Fibroblast of the aortic adventitia (primary cell): ENCODE measurements at places on chromosomes 2 and 18. TPM values are rescaled to one million over a fixed set of nuclear protein-coding genes. Genes with fewer than 3 reads are reported as not detected.

Gene SLC30A3
- total RNA-seq = 0.09 and 0.25 TPM in 2 replicates

Gene GCKR
- total RNA-seq = 4.5 and 4.9 TPM in 2 replicates

Gene ROCK2
- 65.3 and 92.9 TPM in 2 replicates for total RNA-seq

Gene CTAGE1
- total RNA-seq = not detected in 2 replicates

Gene SLC38A11
- total RNA-seq = 0.45 TPM in 1 of 2 replicates, not detected in the other

Gene SPDYA
- total RNA-seq = 1.1 and 6.5 TPM in 2 replicates

Gene FIGN
- total RNA-seq = 2.5 and 4.1 TPM in 2 replicates

Gene POU3F3
- not detected in 2 replicates for total RNA-seq

Gene DUSP2
- 0.36 and 1.4 TPM in 2 replicates for total RNA-seq

Gene DOK6
- total RNA-seq = 2.1 and 3.2 TPM in 2 replicates

Gene ACMSD
- not detected in 2 replicates for total RNA-seq

Gene LRRTM4
- total RNA-seq = 0.18 and 1.5 TPM in 2 replicates

Gene MALL
- total RNA-seq = 10.1 and 442 TPM in 2 replicates

Gene MAPK4
- total RNA-seq = under 0.01 TPM in 1 of 2 replicates, not detected in the other

Gene CCNT2
- 18.1 and 25.8 TPM in 2 replicates for total RNA-seq

Gene UGT1A4
- total RNA-seq = not detected in 2 replicates

Gene CGREF1
- 4.7 and 9.3 TPM in 2 replicates for total RNA-seq

Gene WNT10A
- total RNA-seq = not detected in 2 replicates

Gene CPO
- total RNA-seq = 0.18 TPM in 1 of 2 replicates, not detected in the other

Gene CD302
- total RNA-seq = 23.0 and 33.0 TPM in 2 replicates

Gene LRRC30
- not detected in 2 replicates for total RNA-seq

Gene DRC1
- total RNA-seq = not detected in 2 replicates

Gene ATOH8
- total RNA-seq = 17.0 and 22.0 TPM in 2 replicates

Gene SCRN3
- total RNA-seq = 21.8 and 34.6 TPM in 2 replicates

Gene DSC3
- 0.09 and 12.1 TPM in 2 replicates for total RNA-seq

Gene TUBA3E
- not detected in 2 replicates for total RNA-seq

Gene KCNE4
- total RNA-seq = 4.1 and 22.2 TPM in 2 replicates
